Right ventricle myocardium inferior (tissue), 1 donor: ENCODE measurements at places on chromosomes 1 and 21. TPM values are rescaled to one million over a fixed set of nuclear protein-coding genes. Genes with fewer than 3 reads are reported as not detected.

S100A5 gene
- total RNA-seq, result not detected

C21orf91 gene
- 6.5 TPM for total RNA-seq

ASCL5 gene
- total RNA-seq, result not detected

DNA sequence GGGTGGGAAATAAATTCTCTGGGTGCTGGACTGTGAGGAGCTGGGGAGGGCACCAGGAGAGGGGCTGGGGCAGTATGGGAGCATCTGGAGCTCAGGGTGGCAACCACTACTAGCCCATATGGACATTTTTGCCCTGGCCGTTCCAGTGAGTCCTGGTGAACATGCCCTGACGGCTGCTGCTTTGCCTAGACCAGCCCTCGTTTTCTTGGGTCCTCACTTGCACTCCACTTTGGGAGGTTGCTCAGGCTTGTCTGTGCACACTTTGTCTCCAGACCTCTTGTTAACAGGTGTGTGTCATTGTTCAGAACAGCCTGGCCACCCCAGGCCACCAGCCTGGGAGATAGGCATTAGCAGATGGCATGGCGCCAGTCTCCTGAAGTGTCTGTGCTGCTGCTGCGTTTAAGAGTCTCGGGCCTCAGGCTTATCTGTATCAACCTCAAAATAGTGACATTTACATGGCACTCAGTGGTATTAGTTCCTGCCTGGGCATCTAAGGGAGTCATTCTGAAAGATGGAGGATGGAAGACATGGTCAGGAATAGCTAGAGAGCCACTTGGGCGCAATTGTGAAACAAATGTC is 190.5 kb downstream of the PTPRU start:
- no peak for DNase-seq

GRCh38 chr1:57109883-57110282 is 144.1 kb upstream of the C8B start:
- no peak for DNase-seq

DNA sequence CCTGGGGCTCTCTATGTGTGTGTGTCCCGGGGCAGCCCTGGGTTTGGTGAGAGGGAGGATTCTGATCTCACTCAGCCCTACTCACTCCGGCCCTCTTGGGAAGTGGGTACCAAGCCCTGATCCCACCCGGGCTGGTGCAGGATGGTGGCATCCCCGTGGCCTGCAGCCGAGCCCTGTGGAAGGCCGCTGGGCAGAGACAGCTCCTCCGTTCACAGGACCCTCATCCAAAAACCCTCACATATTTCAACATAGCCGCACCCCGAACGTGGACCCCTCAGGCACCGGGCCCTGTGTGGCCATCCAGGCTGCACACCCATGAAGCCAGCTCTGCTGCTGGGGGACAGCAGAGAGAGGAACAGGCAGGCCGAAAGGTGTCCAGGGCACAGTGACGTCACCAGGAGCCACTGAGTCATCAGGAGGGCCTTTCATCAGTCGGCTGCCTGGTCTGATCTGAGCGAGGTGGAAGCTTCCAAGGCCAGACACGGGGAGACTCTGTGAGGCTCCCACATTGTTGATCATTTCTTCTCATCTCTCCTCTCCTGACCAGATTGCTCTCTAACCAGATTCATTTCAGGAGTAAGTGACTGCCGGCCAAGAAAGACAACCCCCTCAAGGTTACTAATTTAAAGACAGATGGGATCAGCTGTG is 16.2 kb upstream of the GPR157 start:
- DNase-seq, result no peak

- DNase-seq, result no peak
Measured at GRCh38 chr1:158147869-158148268, 32.8 kb upstream of the CD1D start.

LHX8 gene
- not detected for total RNA-seq
